ENCODE measurements at places on chromosomes 1 and 21.

- no peak for DNase-seq
Measured at GRCh38 chr1:118984086-118984721, 3.9 kb downstream of the TBX15 start.

- DNase-seq = no peak
Measured at GRCh38 chr1:95259245-95259644, 25.2 kb downstream of the RWDD3 start.

DNA sequence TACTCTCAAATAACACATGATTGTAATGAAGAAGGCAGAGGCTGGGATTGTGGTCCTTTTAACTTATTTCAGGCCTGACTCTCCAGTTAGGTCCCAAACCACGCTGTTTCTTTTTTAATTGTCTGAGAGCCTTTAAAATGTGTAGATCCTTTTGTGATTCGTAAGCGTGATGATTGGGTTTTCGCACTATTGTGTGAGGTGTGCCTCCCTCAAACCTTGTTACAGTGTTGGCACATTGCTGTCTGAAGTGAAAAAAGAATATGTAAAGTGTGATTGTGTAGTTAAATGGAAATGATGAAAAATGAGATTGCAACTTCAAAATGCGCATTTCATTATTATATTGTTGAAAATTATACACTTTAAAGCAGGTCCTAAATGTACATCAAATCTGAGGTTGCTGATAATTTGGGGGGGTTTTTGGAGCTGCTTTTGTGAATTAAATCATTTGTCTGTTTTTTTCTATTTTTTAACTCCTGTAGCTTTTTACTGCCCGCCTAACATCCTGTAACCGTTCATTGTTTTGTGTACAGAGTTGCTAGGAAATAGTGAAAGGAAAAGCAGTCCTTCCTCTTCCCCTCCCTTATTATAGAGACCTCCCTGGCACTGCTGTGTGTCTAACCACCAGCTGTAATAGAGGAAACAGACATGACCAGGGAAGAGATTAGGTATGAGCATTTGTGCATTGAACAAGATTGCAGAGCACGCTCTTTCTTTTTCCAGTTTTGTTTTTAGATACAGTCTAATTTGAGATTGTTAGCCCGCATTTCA lies 43.3 kb downstream of the IARS2 start:
- no peak for DNase-seq

GRCh38 chr1:7534061-7534825 lies 236.9 kb upstream of the VAMP3 start:
- no peak for DNase-seq

- DNase-seq = no peak
Measured at GRCh38 chr1:183137782-183138181, 48.3 kb upstream of the LAMC2 start.

GRCh38 chr1:77465139-77465538 lies 183.3 kb downstream of the AK5 start:
- no peak for DNase-seq

- DNase-seq = no peak
Measured at GRCh38 chr1:220528679-220529501, 954 bp downstream of the MARK1 start.

DNA sequence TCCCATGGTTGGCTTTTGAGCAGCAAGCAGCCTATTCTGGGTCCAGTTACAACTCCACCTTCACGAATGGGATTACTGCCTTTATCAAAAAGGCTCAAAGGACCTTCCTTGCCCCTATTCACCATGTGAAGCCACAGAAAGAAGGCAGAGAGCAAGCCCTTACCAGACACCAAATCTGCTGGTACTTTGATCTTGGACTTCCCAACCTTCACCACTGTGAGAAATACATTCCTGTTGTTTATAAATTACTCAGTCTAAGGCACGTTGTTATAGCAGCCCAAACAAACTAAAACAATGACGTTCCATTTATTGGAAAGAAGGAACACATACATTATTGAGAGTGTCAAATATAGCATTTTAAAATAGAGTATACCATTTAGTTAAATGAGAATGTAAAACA lies 1557.9 kb downstream of the PLA2G4A start:
- no peak for DNase-seq

DNA sequence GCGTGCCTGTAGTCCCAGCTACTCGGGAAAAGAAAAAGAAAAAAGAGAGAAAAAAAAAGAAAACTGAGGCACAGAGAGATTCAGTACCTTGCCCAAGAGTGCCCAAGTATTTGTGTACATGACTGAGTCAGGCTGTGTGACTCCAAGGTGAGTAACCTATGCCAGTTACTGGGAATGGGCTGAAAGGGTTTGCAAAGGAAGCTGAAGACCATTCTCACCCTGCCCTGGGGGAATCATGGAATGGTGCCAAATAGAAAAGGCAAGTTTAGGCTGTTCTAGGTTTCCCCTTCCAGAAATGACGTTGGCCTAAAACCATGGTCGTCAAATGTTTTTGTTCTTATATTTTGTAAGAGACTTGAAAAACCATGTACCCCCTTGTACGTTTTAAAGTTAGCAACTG lies 37.9 kb upstream of the LRIG2 start:
- no peak for DNase-seq

DNA sequence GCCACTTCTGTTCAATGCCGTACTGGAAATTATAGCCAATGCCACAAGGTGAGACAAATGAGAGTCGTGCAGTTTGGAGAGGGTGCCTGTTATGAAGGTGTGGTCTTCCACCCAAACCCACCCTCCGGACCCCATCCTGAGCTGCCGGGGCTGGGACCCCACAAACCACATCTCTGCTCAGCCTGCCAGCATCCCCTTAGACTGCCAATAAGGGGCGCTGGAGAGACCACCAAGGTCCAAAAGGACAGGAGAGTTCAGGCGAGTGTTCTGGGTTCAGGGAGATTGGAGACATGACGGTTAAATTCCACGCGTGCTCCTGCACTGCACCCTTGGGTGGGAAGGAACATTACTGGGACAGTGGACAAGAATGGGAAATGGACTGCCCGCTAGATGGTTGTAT lies 48.7 kb upstream of the COL18A1 start:
- no peak for DNase-seq

GRCh38 chr1:117015724-117016123 lies 14.2 kb downstream of the CD101 start:
- no peak for DNase-seq

- DNase-seq = no peak
Measured at GRCh38 chr1:198858033-198858432, 219.2 kb downstream of the PTPRC start.

DNA sequence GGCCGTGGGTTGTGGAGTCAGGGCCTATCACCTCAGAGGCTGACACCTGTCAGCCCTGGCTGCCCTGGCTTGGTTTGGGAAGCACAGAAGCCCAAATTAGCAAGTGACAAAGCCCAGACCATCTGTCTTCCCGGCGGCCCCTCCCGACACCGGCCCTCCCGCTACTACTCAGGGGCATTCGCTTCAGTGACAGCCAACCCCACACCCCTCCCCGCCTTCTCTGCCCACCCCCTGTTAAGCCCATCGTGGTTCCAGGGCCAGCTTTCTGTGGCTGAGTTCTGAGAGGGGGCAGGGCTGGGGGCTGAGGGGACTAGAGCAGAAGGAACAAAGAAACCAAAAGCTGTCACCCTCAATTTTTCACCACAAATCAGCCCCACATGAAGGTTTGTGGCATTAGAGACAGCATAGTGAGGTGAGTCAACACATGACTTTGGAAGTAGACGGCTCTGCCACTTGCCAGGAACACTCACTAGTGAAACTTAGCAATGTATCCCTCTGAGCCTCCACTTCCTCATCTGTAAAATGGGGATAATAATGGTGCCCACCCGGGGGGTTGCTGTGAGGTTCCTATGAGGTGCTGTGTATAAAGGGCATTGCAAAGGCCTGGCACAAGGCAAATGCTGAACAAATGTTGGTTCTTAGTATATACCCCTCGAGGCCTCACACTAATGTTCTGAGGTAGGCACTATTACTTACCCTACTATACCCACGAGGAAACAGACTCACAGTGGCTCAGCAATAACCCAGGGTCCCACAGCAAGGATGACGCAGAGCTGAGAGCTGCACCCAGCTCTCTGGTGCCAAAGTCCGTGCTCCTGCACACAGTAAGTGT lies 5.2 kb upstream of the TNNI1 start:
- no peak for DNase-seq

DNA sequence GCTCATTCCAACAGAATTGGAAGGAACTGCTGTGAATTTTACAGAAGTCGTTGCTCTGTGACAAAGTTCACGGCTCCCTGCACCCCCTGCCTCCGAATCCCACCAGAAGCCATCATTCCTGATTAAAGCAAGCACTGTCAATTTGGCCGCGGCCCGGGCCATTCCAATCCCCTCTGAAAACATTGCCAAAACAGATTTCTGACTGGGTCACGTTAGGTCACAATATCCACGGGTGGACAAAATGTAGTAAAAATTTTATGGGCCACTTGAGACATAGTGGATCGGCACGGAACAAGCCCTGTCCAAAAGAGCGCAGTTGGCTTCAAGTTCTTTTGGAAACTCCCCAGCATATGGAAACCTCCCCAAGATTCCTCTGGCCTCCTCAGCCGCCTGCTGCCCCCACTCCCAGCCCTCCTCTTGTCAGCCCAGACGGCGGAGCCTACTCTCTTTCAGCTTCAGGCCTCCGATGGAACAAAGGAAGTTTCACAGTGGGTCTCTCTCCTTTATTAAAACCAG lies 67.2 kb upstream of the IFNAR2 start:
- no peak for DNase-seq

GRCh38 chr1:47431534-47431933 lies 6.3 kb upstream of the FOXD2 start:
- no peak for DNase-seq

GRCh38 chr1:191963286-191963685 lies 195.0 kb upstream of the RGS18 start:
- DNase-seq = no peak

DNA sequence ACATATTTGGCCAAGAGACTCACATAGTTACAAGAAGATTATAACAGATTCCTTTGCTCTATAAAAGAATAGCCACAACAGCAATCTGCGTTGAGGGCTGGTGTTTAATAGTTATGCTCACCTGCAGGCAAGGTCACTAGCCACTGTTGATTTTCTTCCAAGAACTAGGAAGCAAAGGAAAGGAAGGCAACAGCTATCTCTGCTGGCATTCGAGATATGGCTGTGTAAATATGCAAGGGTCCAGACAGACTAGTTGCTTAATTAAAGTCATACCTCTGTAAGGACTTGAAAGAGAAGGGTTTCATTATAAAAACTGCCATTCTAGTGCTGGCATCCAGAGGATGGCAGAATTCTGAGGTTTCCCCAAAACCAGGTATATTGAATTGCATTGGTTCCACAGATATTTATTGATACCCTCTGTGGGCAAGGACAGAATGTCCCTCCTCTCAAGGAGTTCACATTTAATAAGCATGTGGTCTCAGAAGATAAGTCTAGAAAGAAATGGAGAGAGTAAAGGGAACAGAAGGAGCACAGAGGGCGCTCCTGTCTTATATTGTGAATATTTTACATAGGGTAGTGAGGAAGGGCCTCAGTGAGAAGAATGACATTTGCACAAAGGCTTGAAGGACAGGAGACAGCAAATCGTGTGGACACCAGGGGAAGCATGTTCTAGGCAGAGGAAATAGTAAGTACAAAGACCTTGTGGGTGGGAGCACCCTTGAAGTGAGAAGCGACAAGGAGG lies 23.6 kb upstream of the PLEKHA6 start:
- DNase-seq = no peak

- no peak for DNase-seq
Measured at GRCh38 chr21:18403735-18404450, at the start of gene TMPRSS15. Gene TMPRSS15 (minus strand): TSS chr21:18403785. CDS start chr21:18403622, 163 bp downstream.

DNA sequence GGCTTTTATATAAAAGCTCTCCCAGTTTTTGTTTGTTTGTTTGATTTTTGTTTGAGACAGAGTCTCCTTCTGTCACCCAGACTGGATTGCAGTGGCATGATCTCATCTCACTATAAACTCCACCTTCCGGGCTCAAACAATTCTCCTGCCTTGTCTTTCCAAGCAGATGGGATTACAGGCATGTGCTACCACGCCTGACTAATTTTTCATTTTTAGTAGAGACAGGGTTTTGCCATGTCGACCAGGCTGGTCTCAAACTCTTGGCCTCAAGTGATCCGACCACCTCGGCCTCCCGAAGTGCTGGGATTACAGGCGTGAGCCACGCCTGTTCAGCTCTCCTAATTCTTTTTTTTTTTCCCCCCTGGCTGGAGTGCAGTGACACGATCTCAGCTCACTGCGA lies 4.4 kb downstream of the PCAT6 start:
- DNase-seq = no peak

GRCh38 chr21:20258542-20258941 lies 739.7 kb upstream of the NCAM2 start:
- no peak for DNase-seq

DNA sequence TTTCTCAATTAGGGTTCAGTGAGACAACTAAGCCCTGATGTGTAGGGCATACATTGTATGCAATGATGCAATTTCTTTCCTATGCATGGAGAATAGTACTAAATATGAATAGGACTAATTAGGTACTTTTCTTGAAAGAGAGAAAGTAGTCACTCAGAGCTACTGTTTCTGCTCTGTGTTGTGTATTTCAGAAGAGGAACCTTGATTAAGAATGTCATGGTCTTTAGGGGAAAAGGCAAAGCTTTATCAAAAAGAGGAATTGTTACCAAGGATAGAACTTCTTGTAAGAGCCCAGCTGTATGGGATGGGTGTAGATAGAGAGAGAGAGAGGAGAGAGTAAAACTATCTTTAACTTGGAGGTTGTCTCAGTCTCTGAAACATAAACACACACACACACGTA lies 49.1 kb downstream of the HLX start:
- DNase-seq = no peak

GRCh38 chr21:45363921-45364467 lies 41.0 kb upstream of the COL18A1 start:
- no peak for DNase-seq

- no peak for DNase-seq
Measured at GRCh38 chr1:236185687-236186086, 43.3 kb downstream of the GPR137B start.

- no peak for DNase-seq
Measured at GRCh38 chr1:114218361-114219171, 64.9 kb upstream of the SYT6 start.

DNA sequence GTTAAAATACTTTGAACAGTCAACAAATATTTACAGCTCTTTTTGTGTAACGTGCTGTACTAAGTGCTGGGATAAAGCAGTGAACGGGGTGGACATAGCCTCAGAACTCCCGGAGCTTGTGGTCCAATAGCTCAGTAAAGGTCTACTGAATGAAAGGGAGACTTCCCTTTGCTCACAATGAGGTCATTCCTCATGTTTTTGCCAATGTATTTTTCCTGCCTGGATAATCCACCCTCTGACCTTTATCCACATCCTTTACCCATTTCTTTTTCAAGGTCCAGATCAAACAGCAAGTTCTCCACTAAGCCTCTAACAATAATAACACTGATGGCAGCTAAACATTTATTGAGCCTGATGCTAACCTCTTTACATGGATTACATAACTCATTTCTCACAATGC lies 55.9 kb downstream of the LEPR start:
- DNase-seq = no peak

All from stimulated activated CD8-positive, alpha-beta memory T cell treated with anti-CD3 and anti-CD28 coated beads, Interleukin-4, amount 100 ng/mL, for 1 hour (primary cell).